ENCODE measurements at places on chromosomes 11 and 22. TPM values are rescaled to one million over a fixed set of nuclear protein-coding genes. Genes with fewer than 3 reads are reported as not detected.

- no peak for DNase-seq
Measured at GRCh38 chr22:23152238-23153114, 7.2 kb downstream of the RAB36 start.

DNA sequence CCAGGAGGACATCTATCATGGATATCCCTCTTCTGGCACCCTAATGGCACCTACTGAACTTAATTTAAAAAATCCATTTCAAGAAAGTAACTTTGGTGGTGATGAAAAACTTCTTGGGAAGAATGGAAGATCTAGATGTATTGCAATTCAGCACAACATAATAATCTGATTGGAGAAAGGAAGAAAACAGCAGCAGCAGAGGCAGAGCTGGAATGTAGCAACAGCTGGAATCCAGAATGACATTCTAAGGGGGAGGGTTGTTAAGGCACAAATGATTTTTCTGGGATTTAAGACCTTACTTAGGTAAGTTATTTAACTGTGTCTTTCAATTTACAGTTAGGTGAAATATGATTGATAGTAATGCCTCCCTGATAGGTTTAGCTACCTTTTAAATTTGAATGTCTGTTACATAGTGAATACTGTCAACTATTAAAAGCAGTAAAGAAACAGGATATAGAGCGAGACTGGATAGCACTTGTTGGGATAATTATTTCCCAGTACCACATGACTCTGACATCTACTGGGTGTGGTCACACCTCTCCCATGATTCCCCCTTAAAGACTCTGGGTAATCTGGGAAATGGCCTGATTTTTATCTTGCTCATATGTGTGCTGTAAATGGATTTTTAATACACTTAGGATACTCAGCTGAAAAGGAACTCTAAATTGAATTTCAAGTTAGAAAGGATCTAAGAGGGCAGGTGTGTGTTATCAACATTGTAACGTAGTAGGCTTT lies 11.7 kb downstream of the CAPRIN1 start:
- no peak for DNase-seq

- peak; percentile 89 for DNase-seq
Measured at GRCh38 chr11:104164028-104164520, at the start of gene PDGFD. Gene PDGFD (minus strand): TSS chr11:104164147.

GRCh38 chr11:102225689-102226568 lies 91.4 kb upstream of the BIRC3 start:
- no peak for DNase-seq

MS4A7 gene
- 0.25 TPM for total RNA-seq

DNA sequence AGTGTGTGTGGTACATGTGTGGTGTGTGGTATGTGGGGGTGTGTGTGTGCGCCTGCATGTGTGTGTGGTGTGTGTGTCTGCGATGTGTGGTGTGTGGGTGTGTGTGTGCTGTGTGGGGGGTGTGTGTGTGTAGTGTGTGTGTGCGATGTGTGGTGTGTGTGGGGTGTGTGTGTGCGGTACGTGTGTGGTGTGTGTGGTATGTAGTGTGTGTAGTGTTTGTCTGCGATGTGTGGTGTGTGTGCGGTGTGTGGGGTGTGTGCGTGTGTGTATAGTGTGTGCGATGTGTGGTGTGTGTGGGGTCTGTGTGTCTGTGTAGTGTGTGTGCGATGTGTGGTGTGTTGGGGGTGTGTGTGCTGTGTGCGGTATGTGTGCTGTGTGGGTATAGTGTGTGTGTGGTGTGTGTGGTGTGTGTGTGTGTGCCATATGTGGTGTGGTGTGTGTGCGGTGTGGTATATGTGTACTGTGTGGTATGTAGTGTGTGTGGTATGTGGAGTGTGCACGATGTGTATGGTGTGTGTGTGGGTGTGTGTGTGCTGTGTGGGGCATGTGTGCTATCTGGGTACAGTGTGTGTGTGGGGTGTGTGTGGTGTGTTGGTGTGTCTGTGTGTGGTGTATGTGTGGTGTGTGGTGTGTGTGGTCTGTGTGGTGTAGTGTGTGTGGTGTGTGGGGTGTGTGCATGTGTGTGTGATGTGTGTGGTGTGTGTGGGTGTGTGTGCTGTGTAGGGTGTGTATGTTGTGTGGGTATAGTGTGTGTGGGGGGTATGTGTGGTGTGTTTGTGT lies 5.7 kb upstream of the PPP6R2 start:
- no peak for DNase-seq

DNA sequence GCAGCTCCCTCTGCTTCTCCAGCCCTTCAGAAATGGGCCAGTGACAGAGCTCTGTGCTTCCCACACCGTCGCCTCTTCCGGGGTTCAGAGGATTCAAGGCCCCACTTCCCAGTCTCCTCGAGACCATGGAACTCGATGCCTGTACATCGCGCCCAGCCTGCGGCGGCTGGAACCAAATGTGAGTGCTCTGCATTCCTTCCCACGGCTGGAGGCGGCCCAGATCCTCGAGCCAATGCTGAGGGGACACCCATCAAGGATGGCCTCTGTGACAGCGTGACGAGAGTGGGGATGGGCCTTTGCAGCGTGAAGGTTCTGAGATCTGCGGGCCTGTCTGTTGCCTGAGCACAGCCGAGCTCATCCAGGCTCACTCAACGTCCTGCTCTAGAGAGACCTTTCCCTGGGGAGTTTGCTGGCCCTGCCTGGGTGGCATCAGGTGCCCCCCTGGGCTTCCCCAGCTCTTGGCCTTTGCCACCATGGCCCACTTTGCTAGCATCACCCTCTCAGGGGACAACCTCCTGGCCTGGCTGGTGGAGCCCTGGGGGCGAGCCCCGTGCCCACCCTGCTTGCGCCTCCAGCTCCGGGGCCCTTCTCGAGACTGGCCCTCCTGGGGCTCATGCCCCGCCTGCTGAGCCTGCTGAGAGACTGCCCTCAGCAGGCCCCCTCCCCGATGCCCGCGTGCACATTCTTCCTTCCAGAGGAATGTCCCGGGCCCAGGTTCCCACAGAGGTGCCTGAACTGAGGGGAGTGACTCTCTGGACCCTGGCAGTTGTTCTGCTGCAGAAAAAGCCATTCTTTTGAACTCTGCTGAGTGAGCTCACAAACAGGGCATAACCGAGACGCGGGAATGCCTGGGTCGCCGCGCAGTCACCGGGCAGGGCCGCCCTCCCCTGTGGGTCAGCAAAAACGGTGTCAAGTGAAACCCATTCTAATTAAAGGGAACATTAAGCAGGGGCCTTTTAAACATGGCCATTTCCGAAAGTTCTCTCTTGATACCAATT lies 7.3 kb upstream of the MYEOV start:
- DNase-seq, result no peak

DNA sequence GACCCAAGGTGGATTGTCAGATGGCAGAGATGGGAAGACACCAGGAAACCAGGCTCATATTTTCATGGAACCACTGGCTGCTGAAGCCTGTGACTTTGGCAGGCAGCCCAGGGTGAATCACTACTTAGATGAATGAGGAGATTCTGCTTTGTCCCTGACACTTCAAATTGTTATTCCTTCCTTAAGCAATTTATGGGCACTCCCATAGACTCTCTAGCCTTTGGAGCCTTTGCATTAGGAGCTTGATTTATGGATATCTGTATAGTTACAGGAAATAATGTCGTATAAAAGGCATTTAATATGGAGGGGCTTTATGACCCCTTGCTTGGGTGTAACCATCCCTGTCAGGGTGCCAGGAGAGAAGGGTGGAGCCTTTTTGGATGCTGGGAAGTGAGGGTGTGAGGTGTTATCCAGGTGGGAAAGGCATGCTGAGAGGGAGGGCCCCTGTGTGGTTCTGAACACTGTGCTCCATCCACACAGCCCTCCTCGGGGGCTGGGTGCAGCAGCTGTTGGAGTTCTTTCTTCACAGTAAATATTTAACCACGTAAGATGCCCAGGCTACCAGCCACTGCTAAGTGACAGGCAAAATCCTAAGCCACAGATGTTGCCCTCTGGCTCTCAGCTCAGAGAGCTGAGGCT lies 35.3 kb downstream of the IL18 start:
- no peak for DNase-seq

DEUP1 gene
- total RNA-seq, result 0.44 TPM

KIRREL3 gene
- 0.76 TPM for total RNA-seq

GRCh38 chr11:927871-928270 lies 2.2 kb downstream of the AP2A2 start:
- DNase-seq, result no peak

GNG3 gene
- total RNA-seq, result 3.9 TPM

SLC35E4 gene
- total RNA-seq, result 5.3 TPM

PTPRCAP gene
- 4.0 TPM for total RNA-seq

DNA sequence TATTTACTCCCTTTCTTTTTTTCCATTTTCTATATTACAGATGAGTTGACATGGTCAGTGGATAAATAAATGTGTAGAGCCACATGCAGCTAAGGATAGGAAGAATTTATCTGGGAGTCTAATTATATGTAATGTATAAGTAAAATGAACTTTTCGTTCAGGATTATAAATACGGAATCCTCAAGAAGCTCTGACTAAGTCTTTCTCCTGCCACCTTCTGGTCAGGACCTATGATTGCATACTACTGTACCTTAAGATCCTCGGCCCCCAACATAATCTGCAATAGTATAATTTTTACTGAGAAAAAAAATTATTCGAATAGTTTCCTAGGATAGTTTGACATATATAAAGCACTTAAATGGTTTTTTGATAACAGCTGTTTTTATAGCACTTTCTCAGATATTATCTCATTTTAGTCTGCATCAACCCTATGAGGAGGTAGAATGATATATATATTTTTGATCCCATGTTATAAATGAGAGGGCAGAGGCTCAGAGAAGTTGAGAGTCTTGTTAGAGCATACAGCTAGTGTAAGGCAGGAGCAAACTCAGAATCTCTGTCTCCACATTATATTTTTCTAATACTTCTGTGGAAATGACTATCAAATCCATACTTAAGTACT lies 36.1 kb downstream of the CCDC90B start:
- no peak for DNase-seq

Data from WTC11 (cell line).